NCI-H1436 (cell line): ENCODE measurements at places on chromosomes 11 and 22.

DNA sequence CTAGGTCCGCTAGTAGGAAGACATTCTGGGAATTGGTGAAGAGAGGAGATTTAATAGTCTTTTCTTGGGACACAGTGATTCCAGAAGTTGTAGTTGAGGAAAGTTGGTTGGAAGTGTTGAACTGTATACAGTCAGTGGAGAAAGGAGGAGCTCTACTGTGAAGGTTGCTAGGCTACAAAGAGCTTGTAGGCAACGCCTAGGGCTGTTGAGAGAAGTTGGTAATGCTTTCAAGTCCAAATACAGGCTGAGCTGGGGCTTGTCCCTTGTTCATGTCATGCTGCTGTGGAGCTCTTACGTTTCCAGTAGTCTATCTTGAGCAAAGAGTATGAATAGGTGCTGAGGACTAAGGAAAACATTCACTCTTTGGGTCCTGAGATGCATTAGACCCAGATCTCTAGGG is 1.1 kb downstream of the TBCEL start:
- DNase-seq, result no peak

GRCh38 chr11:20656901-20657300 is 12.5 kb upstream of the NELL1 start:
- peak; percentile 35 for DNase-seq

DNA sequence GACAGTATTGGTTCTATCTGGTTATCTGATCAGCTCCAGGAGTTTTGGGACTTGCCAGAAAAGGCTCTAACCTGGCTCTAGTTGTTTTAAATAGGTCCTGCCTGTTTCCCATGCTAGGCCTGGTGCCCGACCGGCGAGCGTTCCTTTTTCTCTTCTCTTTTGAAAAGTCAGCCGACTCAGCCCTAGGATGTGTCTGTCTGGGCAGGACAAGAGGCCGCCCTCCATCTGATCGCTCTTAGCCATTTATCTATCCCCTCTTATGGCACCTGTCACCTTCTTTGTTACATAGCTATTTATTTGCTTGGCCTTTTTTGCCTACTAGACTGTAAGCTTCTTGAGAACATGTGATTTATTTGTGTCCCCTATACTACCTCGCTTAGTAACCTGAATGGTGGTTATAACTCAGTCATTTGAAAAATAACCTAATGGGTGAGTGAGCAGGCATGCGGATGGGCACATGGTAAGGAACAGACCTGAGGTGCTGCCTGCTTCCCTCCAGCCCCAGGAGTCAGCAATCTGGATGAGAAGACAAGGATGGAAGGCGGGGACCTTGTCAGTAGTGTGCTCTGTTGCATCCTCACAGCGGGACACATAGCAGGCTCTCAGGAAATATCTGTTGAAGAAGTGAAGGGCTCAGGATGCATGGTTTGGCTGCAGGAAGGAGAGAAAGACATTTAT is 108.4 kb downstream of the ZBTB16 start:
- no peak for DNase-seq

DNA sequence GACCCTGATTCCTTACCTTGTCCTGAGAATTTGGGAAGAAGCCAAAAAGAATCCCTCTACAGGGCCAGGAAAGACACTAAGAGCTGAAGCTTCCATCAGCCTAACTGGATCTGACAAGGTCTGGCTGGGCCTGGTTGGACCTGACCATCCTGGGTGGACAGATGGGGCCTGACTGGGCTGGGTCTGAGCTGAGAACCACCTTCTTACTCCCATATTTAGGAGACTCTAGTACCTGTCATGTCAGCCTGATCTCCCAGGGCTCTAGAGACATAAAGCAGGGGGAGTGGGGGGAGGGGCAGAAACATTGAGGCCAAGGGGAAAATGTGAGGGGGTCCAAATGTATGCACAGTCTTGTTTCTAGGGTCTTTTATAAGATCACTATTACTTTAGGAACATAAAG is 129.9 kb downstream of the BUD13 start:
- DNase-seq, result no peak

DNA sequence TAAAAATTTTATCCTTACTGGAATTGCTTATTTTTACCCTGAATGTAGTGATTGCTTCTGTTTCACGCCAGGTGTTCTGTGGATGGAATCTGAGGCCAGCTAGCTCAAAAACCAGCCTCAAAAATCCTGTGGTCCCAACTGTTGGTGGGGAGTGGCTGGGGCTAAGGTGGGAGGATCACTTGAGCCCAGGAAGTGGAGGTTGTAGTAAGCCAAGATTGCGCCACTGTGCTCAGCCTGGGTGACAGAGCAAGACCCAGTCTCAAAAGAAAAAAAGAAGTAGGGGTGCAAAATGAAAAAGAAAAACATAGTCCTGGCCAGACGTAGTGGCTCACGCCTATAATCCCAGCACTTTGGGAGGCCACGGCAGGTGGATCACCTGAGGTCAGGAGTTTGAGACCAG is 27.0 kb upstream of the SLC5A1 start:
- no peak for DNase-seq
